Spleen (tissue), 13 donors: ENCODE measurements at places on chromosomes 4 and X.
A peak's percentile ranks its signal among the peaks of the same experiment; 100 is the strongest.

DNA sequence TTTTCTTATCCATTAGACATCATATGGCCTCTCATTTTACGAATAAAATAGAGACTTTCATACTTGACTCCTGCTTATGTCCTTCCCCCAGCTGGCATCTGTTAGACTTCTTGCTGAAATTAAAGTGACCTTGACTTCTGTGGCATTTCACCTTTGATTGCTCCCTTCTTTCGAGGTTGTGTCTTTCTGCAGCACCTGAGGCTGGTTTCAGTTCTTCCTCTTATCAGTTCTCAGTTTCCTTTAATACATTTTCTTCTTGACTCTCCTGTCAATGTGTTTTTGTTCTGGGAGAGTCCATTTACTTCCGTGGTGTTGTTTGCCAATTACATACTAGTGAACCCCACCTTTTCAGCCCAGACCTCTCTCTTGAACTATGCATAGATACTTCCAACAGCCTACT lies 81.6 kb downstream of the RBPJ start:
- no peak for DNase-seq

GRCh38 chr4:143390764-143391163 lies 54.1 kb downstream of the GAB1 start:
- DNase-seq, result no peak

DNA sequence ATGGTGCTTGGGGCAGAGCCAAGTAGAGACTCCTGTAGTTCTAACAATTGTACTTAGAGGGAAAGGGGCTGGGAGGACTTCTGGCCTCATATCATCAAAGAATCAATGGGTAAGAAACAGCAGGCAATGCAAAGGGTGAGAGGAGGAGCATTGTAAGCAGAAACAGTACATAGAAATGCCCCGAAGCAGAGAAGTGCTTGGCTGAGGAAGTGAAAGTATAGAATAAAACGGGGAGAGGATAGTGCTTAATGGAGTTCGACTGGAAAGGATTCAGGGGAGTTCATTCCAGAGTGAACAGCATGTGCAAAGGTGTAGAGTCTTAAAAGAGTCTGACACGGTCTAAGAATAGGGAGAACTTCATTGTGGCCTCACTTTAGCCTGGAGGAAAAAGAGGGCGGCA lies 103.0 kb downstream of the SYNPO2 start:
- no peak for DNase-seq

DNA sequence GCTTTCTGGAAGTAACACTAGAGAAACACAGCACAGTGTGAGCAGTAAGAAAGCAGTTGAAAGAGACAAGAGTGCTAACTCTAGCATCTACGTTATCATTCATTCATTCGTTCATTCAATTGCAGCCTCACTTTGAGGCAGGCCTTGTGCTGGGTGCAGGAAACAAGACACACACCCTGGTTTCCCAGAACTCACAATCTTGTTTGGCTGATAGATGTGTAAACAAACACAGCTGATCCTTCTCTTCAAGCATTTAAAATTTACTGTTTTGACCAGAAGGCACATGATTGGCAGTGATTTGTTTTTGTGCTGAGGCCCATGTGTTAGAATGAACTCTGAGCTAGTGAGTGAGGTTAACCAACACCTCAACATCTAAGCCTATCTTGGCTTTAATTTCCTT lies 20.4 kb upstream of the TBC1D9 start:
- DNase-seq, result no peak

GRCh38 chrX:32276153-32276552 lies 935.2 kb downstream of the DMD start:
- no peak for DNase-seq

- no peak for DNase-seq
These were observed 37.3 kb upstream of the BCORL1 start for GRCh38 chrX:129945131-129945530.

- DNase-seq, result no peak
These were observed 7.3 kb upstream of the PTPN13 start for GRCh38 chr4:86586626-86587380.

DNA sequence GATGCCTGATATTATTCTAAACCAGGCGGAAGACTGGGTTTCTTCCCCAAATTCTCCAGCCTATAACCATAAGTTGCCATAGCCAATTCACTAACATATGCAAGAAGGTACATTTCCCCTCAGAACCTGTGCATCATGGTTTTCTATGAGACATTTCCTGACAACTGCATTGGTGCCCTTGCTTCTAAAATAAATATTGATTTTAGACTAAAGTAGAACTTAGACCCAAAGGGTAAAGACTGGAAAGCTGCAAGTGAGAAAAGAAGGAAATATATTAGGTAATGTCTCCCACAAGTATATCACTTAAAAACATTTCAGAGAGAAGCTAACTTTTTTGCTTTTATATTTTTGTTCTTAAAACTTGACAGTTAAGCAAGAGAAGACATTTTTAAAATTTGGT lies 125.1 kb downstream of the PPA2 start:
- no peak for DNase-seq

DNA sequence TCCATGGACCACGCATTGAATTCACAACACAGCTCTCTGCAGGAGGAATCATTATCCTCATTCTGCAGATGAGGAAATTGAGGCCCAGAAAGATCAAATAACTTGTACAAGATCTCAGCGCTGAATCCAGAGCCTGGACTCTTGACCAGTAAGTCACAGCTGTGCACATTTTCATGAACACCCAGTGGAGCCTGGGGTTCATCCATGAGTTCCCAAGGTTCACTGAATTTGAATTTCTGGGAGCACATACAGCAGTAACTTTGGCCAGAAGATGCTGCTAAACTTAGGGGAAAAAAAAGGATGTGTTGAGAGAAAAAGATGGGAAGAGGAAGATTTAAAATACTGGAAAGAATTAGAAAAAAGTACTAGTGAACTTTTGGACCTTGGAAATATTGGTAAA lies 218.7 kb upstream of the PPARGC1A start:
- no peak for DNase-seq

DNA sequence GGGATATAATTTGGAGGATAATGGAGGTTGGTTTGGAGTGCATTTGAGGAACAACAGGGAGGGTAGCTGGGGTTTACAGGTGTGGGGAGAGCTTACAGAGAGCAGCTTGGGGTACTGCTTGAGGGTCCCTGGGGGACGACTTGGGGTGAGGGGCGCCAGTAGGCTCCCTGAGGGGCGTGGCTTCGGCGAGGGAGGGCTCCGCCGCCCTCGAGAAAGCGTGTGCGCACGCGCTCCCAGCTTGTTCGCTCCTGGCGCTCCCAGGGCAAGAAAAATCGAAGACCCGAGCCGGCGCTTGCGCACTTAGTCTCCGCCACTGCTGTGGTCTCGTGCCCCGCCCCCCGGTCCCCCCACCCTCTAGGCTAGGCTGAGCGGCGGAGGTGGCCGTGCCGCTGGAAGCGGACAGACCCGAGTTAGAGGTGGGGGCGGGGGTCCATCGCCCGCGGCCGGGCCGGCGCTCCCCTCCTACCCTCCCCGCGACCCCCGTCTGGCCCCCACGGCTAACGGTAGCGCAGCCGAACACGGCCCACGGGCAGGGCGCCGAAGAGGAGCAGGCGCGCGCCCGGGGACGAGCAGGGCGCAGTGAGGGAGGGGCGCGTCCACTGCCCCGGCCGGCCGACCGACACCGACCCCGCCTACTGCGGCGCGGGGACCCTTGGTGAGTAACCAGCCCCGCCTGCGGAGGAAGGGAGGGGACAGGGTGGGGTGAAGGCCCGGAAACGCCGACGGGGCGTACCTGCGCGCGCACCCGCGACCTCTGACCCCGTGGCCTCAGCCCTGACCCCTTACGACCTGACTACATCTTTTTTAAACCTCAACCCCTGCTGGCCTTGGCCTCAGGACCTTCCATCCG lies 5.4 kb upstream of the CCDC120 start:
- peak; percentile 89 for DNase-seq

GRCh38 chr4:113505044-113505443 lies 256.5 kb downstream of the CAMK2D start:
- DNase-seq, result no peak

DNA sequence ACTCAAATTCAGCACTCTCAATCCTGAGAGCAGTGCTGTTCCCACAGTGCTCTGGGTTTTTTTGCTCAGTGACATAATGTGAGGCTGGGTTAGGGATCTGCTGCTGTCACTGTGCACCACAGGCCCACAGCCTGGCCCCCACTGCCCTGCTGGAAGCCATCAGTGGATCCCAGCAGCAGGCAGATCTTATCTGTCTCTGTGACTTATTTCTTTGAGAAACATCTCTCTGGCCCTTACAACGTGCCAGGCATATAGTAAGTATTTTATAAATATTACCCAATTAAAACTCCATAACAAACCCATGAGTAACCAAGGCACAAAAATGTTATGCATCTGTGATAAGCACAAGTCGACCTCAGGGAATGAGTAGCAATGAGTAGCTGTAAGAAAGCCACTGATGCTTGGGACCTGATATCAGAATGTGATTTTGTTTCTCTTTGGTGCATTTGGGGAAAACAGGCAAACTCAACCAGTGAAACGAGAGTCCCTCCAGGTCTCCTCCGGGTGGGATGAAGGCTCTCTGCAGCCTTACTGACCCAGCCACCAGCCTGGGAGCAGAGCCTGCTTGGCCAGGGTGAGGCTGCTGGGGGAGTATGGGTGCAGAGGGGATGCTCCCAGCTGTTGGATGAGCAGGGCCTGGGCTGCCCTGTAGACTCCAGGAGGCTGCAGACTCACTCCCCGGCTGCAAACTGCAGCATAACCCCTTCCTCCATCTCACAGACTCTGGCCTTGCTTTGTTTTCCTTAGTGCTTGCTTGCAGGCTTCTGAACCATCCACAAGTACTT lies 172.7 kb upstream of the LNX1 start:
- no peak for DNase-seq

DNA sequence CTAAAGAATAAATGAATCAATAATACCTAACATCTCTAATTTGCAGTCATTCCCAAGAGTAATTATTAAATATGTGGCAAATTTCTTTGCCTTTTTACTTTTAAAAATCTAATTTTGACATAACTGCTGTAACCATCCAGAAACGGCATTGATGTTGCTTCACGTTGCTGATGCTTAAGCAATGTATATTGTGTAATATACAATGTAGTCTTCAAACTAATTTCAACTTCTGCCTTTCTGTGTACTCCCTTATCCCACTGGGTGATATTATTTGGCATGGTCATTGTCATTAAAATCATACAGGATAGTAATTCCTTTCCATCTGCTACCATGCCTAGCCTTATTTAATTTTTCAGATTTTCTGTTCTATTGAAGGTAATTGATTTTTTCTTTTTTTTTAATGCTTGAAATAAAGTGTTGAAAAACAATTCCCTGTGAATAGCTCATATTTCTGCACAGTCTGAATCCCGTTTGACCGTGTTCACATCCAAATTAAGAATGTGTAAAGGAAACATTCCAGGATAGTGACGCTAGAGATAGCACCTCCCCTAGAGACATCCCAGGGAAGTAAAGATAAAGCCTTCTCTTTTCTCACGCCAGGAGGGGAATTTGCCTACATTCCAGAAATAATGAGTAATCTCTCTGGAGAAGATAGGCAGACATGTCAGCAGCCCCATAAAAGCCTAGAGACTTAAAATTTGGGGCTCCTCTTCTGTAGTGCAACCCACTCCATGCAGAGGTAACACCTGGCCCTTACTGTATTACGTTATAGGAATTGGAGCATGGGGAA lies 8.6 kb downstream of the FAM200B start:
- DNase-seq, result no peak

- no peak for DNase-seq
These were observed 164.2 kb upstream of the SPRY1 start for GRCh38 chr4:123232439-123232838.

GRCh38 chrX:155188786-155189185 lies 27.5 kb upstream of the VBP1 start:
- DNase-seq, result no peak

DNA sequence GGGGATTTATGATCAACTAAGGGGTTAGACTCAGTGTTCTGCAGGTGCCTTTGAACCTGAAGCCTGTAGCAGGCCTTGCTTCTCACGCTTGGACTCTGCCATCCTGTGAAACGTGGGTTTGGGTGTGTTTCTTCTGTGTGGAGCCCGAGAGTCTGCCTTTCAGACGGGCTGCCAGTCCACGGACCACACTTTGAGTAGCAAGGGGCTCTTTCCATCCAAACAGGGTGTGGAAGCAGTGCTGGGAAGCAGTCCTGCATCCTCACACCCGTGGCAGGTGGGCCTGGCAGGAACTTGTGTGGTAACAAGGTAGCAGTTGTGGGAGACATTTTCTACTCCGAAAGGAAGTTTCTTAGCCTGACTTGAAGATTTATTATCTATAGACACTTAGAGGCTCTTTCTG lies 22.7 kb downstream of the RGS12 start:
- DNase-seq, result peak; percentile 55

DNA sequence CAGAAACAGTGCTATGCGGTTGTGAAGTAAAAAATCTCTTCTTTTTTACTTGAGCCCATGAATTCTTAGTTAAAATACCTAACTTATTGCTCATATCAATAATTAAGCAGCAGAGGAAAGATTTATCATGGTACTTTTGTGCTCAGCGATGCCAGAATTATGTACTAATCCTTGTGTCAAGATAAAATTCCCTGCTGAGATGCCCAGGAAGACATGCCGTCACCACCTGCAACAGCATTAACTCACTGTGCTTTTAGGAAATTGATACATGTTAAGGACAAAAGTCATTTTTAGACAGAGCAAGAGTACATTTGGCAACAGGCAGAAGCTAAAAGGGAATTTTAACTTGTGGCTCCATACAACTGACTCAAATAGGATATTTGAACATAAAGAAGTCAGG lies 138.9 kb downstream of the NPNT start:
- DNase-seq, result no peak

GRCh38 chr4:11416767-11417113 lies 12.0 kb downstream of the HS3ST1 start:
- no peak for DNase-seq

- DNase-seq, result no peak
These were observed 490.3 kb upstream of the PABPC4L start for GRCh38 chr4:134691915-134692314.

GRCh38 chr4:53651156-53651735 lies 60.0 kb upstream of the LNX1 start:
- DNase-seq, result no peak

- DNase-seq, result no peak
These were observed 32.4 kb upstream of the RHOH start for GRCh38 chr4:40164459-40164858.

GRCh38 chrX:41580423-41581064 lies 108.2 kb upstream of the GPR34 start:
- no peak for DNase-seq

DNA sequence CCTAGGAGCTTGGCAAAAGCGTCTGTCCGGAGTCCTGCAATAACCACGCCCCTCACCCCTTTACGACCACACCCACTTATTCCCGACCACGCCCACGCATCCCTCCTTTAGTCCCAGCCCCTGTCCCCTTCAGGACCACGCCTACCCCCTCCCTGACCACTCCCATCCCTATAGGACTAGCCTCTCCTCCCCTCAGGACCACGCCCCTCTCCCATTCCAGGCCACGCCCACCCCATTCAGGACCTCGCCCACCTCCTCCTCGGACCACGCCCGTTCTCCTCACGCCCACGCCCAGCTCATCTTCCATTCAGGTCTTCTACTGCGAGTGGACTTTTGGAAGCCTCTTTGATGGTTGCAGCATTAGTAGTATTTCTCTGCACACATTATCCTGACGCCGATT lies 131.2 kb upstream of the STX18 start:
- no peak for DNase-seq

GRCh38 chr4:123055943-123056342 lies 133.5 kb upstream of the NUDT6 start:
- DNase-seq, result no peak
